ENCODE measurements at places on chromosomes 5 and 9.

- no peak for DNase-seq
Measured at GRCh38 chr9:20479419-20480155, 142.7 kb downstream of the MLLT3 start.

- no peak for DNase-seq
Measured at GRCh38 chr5:172170251-172170701, 17.7 kb downstream of the STK10 start.

DNA sequence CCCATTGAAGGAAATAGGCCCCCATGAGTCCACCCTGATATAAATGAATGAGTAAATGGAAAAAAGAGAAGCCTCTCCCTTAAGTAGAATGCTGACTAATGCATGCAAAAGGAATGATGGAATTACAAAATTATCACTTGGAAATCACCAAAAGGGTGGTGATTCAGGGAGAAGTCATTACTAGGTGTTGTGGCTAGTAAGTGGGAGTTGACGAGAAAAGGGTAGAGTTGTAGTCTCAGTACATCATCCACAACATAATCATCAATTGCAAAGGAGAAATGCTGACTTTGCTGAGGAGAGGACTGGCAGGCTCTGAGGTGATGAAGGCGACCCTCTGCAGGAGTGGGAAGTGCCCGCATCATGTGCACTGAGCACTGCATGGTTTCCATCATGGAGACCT is 201.5 kb upstream of the S1PR3 start:
- no peak for DNase-seq

DNA sequence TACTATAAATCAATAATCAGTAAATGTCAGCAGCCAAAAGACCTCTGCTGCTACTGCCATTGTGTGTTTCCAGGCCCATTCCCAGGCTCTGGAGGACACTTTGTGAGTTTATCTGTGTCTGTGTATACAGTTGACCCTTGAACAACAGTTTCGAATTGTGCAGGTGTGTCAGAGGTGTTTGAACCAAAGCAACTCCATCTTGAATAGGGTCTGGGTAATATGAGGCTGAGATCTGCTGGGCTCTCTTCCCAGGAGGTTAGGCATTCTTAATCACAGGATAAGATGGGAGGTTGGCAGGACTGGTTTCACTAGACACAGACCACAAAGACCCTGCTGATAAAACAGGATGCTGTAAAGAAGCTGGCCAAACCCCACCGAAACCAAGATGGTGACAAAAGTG is 2.3 kb upstream of the TBCA start:
- no peak for DNase-seq

DNA sequence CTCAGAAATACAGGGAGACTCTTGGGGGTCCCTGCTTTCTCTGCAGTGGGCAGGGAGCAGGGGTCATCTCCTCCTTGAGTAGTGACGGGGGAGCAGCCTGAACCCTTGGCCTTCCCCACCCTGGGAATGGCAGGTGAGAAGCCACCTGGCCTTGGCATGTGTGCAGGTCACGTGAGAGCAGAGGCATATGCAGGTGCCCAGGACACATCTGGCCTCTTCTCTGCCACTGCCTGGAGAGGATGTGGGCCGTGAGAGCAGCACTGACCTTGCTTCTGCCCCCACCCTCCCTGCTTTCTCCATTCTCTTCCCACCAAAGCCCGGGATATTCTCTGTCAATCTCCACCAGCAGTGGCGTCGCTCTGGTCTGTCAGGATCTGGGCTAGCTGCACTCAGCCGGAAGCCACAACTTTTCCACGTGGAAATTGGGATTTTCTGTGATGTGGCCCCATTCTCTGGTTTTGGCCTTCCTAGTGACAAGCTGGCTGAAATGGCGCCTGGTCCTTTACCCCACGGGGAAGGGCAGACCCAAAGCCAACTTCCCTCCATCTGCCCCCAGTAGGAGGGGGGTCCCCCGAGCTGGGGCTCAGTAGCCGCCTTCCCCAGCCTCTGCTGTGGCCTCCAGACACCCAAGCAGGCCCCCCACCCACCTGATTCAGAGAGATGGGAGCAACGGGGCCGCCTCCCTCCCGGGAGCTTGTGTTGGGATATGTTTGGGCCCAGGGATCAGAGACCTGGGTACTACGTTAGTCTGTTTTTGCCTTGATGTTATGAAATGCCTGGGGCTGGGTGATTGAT is 70.4 kb upstream of the FCN1 start:
- DNase-seq = no peak

DNA sequence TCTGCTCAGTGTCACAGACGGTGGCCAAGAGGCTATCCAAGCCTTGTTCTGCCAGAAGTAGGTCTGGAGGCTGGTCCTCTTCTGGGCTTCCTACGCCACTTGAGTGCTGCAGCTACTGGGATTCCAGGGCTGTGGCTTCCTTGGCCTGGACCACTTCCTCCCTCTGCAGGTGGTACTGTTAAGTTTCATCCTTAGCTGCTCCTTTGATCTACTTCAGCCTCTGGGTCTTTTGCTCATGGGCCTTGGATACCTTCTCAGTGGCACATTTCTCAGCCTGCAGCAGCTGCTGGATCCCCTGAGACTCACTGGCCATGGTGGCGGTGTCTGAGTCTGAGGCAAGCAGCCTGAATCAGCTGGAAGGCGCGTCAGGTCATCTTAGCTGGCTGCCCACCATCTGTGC is 10.3 kb downstream of the CNOT8 start:
- DNase-seq = no peak

- no peak for DNase-seq
Measured at GRCh38 chr9:125881042-125881441, 133.9 kb downstream of the PBX3 start.

DNA sequence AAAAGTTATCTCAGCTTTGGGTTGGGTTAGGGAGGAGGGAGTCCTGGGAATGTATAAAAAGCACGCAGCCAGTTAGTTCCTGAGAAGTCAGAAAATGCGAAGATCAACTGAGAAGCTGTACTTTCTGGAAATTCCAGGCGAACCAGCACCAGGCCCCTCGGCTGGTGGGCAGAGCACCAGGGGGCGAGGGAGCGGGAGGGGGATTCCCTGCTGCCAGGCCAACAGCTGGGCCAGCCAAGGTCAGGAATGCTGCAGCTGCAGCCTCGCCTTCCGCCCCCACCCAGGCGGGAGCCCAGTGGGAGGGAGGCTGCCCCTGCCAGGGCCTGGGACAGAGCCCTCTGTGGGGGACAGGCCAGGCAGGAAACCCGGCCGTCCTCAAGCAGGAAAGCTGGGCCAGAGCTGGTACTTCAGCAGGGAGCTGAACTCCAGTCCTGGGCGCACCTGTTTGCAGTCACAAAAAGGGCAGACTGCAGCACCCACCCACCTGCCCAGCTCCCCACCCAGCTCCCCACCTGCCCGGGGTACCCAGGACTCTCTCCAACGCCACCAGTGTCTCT is 35.5 kb downstream of the VAV2 start:
- peak; percentile 83 for DNase-seq

DNA sequence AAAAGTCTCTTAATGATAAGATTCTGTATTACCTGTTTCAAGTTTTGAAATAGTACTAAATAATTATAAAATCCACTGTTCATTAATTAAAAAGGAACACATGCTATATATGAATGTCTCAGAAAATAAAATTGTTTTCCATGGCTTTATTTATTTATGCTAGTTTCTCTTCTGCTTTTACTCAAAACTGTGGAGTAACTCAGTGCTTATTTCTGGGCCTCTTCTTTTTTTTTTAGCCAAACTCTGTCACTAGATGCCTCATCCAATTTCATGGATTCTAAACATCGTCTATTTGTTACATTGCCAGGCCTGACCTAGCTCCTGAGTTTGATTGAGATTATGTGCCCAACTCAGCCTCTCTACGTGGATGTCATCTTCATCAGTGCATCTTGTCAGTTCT is 1509.7 kb downstream of the MAT2B start:
- DNase-seq = no peak

GRCh38 chr5:9850456-9850855 is 220.3 kb upstream of the TAS2R1 start:
- no peak for DNase-seq

DNA sequence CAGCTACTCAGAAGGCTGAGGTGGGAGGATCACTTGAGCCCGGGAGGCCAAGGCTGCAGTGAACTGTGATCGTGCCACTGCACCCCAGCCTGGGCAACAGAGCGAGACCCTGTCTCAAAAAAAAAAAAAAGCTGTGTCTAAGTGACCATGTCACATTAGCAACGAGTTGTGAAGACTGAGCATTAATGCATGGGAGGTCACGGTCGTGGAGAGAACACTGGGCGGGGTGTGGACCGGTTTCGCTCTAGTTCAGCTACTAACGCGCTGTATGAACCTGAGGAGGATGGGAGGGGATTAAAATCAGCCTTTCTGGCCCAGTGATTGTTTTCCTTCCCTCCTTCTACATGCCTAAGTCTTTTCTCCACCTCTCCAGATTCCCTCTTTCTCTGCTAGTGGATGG is 56.7 kb upstream of the CARTPT start:
- DNase-seq = no peak

GRCh38 chr5:134784946-134785620 is 26.5 kb downstream of the DDX46 start:
- DNase-seq = no peak

DNA sequence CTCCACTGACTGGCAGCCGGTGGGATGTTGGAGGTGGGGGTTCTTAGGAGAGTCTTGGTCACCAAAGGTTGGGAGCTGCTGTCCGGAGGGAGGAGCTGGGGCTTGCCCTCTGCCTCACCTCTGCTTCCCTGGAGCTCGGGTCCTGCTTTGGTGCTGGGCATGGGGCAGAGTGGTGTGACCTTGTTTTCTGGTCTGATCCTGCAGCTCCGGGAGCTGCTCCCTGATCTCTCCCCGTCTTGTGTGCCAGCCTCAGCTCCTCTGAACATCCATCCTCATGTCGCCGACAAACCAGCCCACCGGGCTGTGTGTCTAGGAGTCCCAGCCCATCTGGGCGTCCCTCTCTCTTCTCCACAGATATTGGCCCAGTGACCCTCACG is 18.7 kb downstream of the HMCN2 start:
- DNase-seq = no peak

- DNase-seq = no peak
Measured at GRCh38 chr5:137023371-137023770, 475.8 kb downstream of the SPOCK1 start.

- DNase-seq = peak; percentile 52
Measured at GRCh38 chr5:168987543-168988300, 313.2 kb downstream of the SLIT3 start.

GRCh38 chr5:88256872-88257271 is 11.8 kb downstream of the TMEM161B start:
- no peak for DNase-seq

- no peak for DNase-seq
Measured at GRCh38 chr5:39256477-39257235, 37.3 kb upstream of the FYB1 start.

DNA sequence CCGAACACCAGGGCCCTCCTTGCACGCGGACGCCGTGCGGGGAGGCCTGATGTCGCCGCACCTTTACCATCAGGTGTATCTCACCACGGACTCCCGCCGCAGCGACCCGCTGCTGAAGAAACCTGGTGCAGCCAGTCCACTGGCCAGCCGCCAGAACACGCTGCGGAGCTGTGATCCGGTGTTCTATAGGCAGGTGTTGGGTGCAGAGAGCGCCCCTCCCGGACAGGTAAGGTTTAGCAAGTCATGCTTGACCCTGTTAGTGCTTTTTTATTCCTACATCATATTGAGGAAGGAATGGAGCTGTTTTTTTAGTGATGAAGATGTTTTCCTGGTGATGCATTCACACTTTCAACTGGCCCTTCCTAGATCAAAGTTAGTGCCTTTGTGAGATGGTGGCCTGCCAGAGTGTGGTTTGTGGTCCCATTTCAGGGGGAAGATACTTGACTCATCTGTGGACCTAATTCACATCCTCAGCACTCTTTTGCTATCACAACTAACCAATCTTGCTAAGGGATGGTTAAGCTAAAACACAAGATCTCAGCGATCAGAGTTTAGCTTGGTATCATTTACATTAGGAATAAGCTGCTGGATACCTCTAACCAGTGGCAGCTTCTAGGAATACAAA is 2.7 kb downstream of the PCDHGC3 start:
- DNase-seq = no peak

GRCh38 chr9:105178076-105178475 is 66.4 kb upstream of the SLC44A1 start:
- DNase-seq = no peak

DNA sequence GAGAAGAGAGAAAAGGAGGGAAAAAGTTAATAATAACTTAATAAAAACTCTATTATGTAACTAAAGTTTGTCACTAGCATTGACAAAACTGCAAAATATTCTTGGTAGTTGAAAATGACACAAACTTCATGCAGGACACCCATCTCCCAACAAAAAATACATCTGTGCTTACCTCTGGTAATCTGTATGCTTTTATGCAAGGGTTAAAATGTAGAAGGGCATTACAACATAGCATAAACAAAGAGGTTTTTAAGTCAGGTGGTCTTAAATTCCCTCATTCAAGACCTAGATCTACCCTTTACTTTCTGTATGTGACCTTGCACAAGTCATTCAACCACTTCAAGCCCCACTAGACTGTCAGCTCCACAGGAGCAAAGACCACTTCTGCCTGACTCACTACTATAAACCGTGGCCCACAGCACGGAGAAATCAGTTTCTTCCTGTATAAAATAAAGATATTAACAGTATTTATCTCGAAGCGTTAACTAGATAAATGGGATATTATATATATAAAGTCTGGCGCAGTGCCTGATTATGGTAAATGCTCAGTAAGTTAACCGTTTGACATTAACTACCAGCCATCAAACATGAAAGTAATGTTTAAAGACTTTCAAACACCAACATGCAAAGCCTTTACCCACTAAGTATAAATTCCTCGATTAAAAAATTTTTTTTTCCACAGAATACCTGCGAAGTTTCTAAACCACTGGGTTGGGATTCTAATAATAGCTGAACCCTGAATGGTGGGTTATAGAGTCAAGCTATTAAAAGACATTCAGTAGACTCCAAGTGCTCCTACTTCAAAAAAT is 2.0 kb downstream of the FBXL17 start:
- DNase-seq = no peak

DNA sequence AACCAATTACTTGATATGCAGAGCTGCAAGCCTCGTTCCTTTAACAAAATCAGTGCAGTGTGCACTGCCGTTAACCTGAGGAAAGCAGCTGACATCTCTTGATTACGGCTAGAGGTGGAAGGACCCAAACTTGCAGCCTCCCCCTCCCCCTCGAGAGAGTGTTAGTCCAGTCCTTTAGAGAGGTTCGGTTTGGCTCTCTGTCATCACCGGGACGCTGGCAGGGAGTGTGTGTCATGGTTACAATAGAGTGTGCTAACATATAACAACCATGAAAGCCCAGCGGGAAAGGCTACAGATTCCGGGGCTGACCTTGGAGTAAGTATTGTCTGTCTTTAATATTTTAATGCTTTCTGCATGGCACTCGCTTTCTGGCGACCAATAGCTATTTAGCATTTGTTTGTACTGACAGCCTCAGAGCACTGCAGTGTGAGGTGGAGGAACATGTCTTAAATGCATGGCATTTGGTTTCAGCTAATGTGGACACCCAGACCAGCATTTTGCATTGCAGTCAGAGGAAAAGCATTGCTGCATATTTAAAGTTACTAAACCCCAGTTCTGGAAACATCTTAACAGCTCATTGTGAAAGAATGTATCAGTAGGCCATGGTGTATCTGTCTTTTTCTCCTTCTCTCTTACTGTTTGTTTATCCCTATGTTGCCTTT is 237.5 kb downstream of the CD180 start:
- DNase-seq = peak; percentile 26

- DNase-seq = no peak
Measured at GRCh38 chr5:72307573-72307967, 12.5 kb downstream of the MRPS27 start.

GRCh38 chr5:66671305-66671704 is 75.1 kb downstream of the MAST4 start:
- DNase-seq = no peak

GRCh38 chr5:71903808-71904207 is 184.7 kb downstream of the CARTPT start:
- no peak for DNase-seq
